ENCODE measurements at places on chromosomes 7 and 10. TPM values are rescaled to one million over a fixed set of nuclear protein-coding genes. Genes with fewer than 3 reads are reported as not detected.

DNA sequence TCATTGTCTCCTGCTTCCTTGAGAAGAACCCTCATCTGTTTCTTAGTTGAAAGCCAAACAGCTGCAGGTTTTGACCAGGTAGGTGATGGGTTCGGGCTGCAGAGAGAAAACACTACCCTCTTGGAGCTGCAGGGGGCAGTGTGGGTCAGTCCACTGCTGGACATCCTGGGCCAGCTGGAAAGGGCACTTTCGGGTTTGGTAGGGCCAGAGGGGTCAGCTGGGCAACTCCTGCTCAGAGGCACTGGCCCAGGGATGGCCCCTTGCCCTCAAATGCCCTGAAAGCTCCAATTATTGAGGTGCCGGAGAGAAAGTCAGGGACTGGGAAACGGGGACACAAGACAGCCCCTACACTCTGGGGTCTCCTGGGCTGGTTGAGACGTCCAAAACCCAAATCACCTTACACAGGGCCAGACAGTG lies 90.7 kb downstream of the MKI67 start:
- no peak for DNase-seq

DNA sequence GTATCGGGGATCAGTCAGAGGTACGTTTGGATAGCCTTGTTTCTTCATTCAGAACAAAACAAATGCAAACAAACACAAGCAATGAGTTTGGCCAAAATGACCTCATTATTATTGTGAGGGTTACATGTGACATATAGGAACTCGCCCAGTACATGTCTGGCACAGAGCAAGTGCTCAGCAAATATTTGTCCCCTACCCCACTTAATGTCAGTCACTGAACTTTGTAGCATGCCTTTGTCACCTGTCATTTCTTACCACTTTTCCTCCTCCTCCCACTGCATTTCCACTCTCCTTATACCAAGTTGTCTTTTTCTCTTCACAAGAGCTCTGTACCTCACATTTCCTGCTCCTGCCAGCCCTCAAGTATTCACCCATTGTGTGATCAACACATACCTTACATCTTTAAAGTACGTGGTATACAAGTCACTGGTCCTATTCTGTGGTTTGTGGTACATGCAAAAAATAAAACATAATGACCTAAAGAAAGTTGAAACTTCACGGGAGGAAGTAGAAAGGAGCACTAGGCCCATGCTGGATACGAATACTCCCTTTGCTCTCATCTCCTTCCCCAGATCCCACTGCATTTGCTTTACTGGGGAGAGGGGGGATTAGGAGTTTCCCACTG lies 236.0 kb downstream of the INHBA start:
- no peak for DNase-seq

- DNase-seq = no peak
Observed at GRCh38 chr7:106448992-106449859, 164.4 kb upstream of the NAMPT start.

- DNase-seq = no peak
Observed at GRCh38 chr10:23725548-23725947, 286.7 kb downstream of the OTUD1 start.

DNA sequence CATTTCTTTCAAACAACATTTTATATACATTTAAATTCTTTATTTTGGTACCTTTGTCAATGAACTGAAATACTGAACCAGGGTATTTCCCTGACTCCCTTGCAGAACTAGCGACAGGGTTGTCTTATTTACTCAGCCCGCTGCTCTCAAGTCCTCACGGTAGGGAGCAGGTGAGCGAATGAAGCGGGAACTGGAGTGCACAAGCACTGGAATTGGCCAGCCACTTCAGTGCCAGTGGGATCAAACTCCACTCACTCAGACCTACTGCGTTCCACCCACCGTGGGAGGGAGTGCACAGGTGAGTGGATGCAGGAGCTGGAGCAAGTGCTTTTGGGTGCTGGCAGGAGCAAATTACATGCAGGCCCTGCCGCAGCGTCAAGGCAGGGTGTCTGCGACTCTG lies 28.1 kb upstream of the NEUROD6 start:
- no peak for DNase-seq

DNA sequence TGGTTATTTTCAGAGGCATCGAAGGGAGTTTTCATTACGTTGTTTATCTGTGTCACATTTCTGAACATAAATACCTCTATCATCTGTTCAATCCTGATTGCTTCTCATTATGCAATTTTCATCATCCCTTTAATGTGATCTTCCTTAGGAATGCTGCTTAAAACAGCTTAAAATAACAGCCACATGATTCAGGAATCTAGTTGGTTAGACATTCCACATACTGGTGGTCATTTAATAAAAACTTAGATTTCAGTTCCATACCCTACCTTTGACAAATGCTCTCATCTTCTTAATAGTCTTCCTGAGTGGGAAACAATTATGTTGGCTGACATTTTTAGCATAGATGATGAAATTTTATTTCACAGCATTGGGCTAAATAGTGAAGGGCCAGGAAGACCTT lies 191.3 kb upstream of the CDCA7L start:
- no peak for DNase-seq

- no peak for DNase-seq
Observed at GRCh38 chr10:7583626-7584025, 83.1 kb downstream of the ITIH5 start.

GRCh38 chr10:50636618-50637579 lies 13.1 kb upstream of the SGMS1 start:
- DNase-seq = no peak

GRCh38 chr7:11297126-11297625 lies 323.5 kb downstream of the PHF14 start:
- DNase-seq = no peak

Gene ACTR3C
- total RNA-seq = 10.4 TPM

Gene SAP25
- 2.2 TPM for total RNA-seq

Gene FGF8
- total RNA-seq = not detected

Gene FAM221A
- 18.5 TPM for total RNA-seq

Gene CUZD1
- 1.5 TPM for total RNA-seq

Gene ANKRD7
- total RNA-seq = 4.7 TPM
